ENCODE measurements at places on chromosomes 1 and 21.

DNA sequence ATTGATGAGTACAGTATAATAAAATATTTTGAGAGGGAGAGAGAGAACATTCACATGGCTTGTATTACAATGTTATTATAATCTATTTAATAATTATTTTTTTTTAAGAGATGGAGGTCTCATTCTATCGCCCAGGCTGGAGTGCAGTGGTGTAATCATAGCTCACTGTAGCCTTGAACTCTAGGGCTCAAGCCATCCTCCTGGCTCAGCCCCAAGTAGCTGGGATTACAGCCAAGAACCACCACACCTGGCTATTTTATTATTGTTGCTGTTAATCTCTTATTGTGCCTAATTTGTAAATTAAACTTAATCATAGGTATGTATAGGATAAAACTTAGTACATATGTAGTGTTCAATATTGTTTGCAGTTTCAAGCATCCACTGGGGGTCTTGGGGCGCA is 57.8 kb downstream of the HS2ST1 start:
- no peak for DNase-seq

GRCh38 chr1:33296082-33296458 is 24.8 kb downstream of the A3GALT2 start:
- DNase-seq = no peak

- DNase-seq = no peak
These were observed 58.7 kb downstream of the KIF14 start for GRCh38 chr1:200561856-200562214.

GRCh38 chr1:90614872-90615271 is 102.2 kb downstream of the BARHL2 start:
- no peak for DNase-seq

- no peak for DNase-seq
These were observed 40.4 kb downstream of the ATP6V1G3 start for GRCh38 chr1:198500096-198500495.

DNA sequence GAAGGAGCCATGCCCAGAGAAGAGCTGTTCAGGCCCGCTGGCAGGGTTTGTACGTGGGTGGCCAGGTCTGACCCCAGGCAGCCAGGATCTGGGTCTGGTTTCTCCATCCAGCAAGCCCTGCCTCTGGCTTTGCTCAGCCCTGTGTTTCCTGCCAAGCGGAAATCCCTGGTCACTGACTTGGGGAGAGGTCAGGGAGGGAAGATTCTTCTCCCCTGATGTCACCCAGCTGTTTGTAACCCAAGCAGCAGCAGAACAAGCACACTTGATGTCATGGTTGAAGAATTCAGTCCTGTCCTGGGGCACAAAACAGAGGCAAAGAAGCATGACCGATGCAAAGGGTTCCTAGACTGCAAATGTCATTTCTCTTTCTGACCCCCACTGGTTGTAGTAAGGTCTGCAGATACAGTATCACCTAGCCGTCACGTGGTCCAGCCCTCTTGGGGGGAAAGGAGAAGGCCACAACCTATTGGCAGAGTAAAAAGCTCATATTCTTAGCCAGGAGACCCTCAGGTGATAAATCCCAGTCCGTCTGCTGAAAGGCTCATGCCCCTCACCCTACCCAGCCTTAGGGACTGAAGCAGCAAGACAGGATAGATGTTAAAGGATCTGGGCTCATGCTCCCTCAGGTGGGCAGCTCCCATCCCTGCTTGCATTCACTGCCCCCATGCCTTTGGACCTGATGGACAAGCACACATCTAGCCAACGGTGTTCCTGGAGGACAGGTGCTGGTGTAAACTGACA is 120.9 kb downstream of the SYT2 start:
- DNase-seq = peak; percentile 89

- no peak for DNase-seq
These were observed 208.9 kb upstream of the GREM2 start for GRCh38 chr1:240820816-240821215.

DNA sequence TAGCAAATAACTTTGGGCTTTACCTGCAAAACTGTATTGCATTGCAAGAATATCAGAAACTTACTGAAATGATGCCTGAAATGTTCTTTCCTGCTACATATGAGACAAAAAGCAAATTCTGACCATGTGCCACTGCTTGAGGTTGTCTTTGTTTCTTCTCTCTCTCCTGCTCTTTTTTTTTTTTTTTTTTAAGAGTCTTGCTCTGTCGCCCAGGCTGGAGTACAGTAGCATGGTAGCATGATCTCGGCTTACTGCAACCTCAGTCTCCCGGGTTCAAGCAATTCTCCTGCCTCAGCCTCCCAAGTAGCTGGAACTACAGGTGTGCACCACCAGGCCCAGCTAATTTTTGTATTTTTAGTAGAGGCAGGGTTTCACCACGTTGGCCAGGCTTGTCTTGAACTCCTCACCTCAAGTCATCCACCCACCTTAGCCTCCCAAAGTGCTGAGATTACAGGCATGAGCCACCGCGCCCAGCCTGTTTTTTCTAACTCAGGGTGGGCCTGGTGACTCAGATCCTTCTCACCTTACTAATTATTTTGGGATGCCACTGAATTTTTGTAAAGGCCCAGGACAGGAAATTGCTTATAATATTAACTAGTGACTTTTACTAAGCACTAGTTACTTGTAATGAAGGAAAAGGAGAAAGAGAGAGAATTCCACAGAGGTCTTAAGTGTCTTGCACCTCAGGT is 35.9 kb downstream of the DNASE2B start:
- DNase-seq = no peak

GRCh38 chr1:89705901-89706699 is 73.2 kb downstream of the LRRC8C start:
- DNase-seq = no peak
